Activated CD4-positive, alpha-beta T cell treated with anti-CD3 and anti-CD28 coated beads, Interleukin-2, amount 50 U/mL, for 48 hours (primary cell): ENCODE measurements at places on chromosomes 13 and 19.

DNA sequence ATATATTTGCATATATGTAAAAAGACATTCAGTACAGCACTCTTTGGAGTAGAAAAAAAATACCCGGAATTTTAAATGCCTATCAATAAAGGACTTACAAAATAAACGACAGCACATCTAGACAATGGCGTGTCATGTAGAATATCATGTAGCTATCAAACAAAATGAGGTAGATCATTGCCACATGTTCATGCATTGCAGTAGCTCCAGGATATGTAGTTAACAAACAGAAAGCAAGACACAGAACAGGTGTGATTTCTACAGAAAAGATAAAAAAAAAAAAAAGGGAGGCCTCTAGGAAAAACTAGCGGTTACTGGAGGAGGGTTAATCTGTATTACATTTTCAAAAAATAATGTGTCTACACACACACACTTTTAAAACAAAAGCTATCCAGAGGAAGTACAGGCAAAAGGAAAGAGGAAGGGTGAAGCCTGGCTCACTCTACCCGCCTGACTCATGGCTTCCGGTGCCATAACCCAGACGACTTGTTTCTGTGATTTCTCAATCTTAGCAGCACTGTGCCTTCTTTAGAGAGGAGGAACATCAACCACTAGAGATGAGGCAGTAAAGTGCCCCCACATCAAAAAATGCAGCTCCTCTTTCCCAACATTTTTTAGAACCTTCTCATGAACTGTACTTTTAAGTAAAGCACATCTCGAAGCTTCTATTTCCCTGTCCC lies 6.9 kb downstream of the KCTD12 start:
- peak; percentile 54 for DNase-seq

GRCh38 chr19:6127716-6128335 lies 7.6 kb upstream of the ACSBG2 start:
- DNase-seq: no peak

- no peak for DNase-seq
These were observed 502.7 kb downstream of the FGF9 start for GRCh38 chr13:22173610-22174009.

GRCh38 chr13:44746690-44747089 lies 170.6 kb upstream of the TSC22D1 start:
- no peak for DNase-seq

DNA sequence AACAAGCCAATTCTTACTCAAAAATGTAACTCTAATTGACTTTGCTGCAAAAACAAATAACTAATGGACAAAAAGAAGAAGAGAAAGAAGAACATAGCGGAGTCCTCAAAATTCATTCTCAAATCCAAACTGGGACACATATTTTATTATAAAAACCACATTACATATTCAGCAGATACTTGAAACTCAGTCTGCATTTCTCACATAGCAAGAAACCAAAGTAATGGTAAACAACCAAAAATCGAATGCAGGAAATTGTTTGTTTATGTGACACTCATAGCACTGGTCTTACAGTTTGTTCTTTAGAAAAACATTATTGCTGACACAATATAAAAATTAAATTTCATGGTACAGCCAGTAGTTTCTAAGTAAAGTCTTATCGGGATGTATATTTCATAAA lies 789.8 kb downstream of the SLITRK6 start:
- no peak for DNase-seq

- DNase-seq: no peak
These were observed 10.6 kb downstream of the RFC3 start for GRCh38 chr13:33828431-33829129.

DNA sequence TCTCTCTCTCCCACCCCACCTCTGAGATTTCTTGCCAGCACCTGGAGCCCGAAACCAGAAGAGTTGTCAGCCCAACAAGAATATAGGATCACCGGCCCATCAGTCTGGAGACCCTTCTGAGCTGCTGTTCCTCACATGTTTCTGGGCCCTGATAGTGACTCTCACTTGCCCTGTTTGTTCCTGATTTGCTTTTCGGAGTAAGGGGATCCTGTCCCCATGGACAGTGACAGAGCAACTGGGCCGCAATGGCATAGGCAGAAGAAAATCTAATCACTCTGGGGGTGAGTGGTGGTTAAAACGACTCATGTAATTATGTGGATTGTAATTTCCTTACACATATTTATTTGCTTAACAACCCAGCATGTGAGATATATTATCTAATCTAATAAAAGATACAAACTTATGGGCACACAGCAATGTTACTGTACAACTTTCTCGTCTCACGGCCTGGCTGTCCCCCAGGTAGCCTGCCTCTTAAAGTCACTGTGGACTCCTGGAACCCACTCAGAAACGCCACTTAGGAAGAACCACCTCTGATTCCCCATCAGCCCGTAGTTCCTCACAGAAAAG lies 663 bp upstream of the SMAD9 start:
- no peak for DNase-seq

- no peak for DNase-seq
These were observed 814.7 kb upstream of the ATXN8OS start for GRCh38 chr13:69292789-69293425.

- no peak for DNase-seq
These were observed 50.0 kb upstream of the DOCK9 start for GRCh38 chr13:99027661-99028425.

- DNase-seq: no peak
These were observed 116.3 kb downstream of the RAB20 start for GRCh38 chr13:110445183-110445582.

DNA sequence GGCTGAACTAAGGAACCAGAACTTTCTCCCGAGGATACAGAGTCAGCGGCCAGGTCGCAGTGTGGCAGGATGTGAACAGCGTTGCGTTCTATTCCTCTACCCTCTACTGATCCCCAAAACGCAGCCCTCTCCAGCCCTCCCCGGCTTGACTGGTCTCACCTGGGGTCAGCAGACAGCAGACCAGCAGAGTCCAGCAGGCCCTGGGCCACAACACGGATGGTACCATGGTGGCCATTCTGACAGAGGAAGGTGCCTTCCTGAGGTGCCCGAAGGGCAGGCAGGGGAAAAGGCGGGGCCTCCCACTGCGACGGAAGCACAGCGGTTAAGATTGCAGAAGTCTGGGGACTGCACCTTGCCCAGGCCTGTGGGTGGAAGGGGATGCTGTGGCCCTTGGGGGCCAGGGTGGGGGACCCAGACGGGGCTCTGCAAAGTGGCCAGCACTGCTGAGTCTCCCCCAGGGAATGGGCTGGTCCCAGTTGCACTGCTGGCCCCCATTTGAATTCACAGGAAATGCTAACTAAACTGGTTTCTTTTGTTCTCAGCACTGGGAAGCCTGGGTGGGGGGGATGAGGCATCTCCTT lies at the start of gene ICAM3:
ICAM3 (minus strand) TSS at position 245 of the 581 bp plus-strand sequence; CDS start at position 235, 10 bp downstream.
- DNase-seq: peak; percentile 77

DNA sequence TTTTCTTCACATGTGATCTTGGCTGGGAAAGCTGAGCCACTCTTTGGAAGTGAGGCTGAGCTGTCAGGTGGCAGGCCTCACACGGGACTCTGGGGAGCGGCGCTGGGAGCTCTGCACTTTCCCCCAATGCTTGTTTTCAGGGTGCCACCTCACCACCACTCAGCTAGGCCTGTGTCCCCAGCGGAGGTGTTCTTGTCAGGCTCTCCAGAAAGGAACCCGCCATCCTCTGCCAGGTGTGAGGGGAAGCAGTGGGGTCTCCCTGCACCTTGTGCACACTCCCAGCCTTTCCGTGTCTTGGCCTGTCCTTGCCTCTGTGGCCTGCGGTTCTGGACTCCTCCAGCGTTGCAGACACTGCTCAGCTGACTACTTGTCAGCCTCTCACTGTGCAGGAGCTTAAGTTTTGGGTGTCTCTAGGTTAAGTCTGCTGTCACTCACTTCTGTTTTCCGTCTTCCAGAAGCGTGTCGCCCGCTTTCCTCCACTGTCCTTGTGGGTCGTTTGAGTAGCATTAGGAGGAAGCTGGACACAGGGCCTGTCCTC lies 51.9 kb downstream of the GGACT start:
- DNase-seq: no peak

DNA sequence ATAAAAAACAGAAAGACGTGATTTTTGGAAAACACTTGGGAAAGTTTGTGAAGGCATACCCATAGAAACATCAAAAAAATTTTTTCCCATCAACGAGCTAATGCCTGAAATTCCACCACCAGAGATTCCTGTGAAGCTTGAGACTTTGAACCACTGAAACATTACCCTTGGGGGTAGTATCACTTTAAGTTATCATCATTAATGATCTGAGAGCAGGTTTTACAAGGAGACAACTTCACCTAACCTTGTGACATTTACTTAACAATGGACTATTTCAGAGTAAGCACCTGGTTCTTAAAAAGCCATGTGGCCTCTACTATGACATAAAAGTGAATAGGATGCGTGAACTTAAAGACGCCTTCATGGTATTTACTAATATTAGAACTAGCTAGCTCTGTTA lies 51.9 kb downstream of the DOCK9 start:
- no peak for DNase-seq

- no peak for DNase-seq
These were observed 1819.5 kb downstream of the SLITRK5 start for GRCh38 chr13:89490661-89491060.

DNA sequence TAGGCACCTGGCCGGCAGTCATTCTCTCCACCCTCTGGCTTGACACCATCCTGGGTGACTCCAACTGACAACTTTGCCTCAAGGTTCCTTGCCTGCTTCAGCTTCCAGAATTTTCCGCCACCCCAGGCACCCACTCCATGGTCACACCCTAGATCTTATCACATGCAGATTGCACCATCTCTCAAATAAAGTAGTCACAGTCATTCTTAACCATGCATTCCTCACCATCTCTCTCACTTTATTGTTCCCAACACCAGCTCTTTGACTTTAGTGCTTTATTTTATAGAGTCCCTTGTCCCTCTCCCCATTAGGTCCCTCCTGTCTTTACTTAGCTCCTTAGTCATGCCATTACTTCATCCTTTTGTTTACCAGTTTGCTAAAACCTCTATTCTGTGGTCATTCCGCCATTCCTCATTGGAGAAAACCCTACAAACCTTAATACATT lies 351.7 kb downstream of the SPRY2 start:
- DNase-seq: no peak

DNA sequence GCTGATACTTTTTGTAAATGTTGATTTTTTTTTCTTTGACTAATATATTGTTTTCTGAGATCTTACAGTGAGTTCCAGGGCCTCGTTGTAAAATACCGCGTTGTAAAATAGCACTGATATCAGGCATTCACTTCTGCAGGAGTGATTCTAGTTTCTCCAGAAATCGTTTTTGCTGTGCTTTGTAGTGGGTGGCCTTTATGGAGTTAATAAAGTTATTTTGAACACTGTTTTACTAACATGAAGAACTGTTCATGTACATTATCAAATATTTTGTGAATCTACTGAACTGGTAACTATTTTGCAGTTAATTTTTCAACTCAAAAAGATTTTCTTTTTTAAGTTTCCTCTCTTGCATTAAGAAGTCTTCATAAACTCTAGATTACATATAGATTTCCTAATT lies 985 bp upstream of the ZNF266 start:
- DNase-seq: no peak

GRCh38 chr13:99056381-99057014 lies 78.6 kb upstream of the DOCK9 start:
- DNase-seq: no peak

DNA sequence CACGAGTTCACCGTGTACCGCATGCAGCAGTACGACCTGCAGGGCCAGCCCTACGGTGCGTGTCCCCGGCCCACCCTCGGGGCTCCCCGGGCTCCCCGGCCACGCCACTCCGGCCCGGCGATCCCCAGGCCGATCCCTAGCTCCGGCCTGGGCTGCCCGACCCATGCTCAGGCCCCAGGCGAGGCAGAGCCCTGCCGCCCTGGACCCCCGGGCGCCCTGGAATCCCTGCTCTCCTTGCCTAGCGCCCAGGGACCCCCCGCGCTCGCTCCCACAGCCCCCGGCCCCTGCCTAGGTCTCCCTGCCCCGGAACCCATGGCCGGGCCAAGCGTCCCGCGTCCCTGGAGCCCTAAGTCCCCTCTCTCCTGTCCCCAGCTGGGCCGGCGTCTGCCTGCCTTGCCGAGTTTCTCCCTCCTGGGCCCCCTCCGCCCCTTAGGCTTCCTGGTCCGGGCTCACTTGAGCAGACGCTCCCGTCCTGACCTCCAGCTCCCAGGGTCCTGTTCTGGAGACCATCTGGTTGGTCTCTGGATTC lies 494 bp downstream of the NCLN start:
- DNase-seq: no peak

GRCh38 chr13:76732367-76732766 lies 153.8 kb downstream of the KCTD12 start:
- DNase-seq: no peak

GRCh38 chr13:40330950-40331349 lies 335.5 kb downstream of the FOXO1 start:
- no peak for DNase-seq

DNA sequence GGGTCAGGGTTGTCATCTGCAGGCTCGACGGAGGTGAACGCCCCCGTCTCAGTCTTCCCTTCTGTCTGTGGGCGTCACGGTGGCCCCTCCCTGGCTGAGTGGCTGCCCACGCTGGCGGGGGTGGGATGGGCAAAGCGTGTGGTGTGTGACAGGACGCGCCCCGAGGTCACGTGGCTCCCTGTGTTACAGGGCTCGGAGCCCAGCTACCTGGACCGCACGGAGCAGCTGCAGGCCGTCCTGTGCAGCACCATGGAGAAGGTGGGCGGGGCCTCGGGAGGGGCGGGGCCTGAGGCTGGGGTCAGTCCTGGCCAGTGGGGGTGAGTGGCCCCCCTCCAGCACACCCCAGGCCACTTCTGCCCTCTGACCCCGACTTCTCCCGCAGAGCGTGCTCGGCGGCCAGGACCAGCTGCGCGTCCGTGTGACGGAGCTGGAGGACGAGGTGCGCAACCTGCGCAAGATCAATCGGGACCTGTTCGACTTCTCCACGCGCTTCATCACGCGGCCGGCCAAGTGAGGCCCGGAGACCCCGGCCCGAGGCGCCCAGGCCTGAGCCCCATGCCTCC lies 6.3 kb upstream of the GRIN3B start:
- DNase-seq: no peak

- DNase-seq: peak; percentile 78
These were observed 33.0 kb upstream of the ADGRE5 start for GRCh38 chr19:14347999-14348889.

DNA sequence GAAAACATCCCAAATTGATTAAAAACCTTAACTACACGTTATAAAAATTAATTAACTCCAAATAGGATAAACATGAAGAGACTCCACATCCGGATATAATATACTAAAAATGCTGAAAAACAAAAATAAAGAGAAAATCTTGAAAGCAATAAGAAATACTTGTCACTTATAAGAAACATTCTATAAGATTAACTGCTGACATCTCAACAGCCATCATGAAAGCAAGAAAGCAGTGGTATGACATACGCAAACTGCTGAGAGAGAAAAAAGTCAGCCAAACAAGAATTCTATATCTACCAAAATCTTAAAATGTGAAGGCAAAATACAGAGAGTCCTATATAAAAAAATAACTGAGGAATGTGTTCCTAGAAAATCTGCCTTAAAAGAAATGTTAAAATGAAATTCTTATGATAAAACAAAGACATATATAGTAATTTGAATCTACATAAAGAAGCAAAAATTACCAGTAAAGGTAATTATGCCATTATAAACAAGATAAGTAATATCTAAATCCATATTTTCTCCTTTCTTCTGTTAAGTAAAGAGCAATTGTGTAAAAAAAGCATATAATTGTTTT lies 1851.1 kb downstream of the PCDH9 start:
- no peak for DNase-seq

GRCh38 chr13:46551410-46552302 lies 1.3 kb upstream of the LRCH1 start:
- peak; percentile 78 for DNase-seq
